ENCODE measurements at places on chromosomes 3 and 15. TPM values are rescaled to one million over a fixed set of nuclear protein-coding genes. Genes with fewer than 3 reads are reported as not detected.

Gene GPR149
- total RNA-seq = not detected

GRCh38 chr15:83545804-83546511 is 98.8 kb downstream of the SH3GL3 start:
- no peak for DNase-seq

DNA sequence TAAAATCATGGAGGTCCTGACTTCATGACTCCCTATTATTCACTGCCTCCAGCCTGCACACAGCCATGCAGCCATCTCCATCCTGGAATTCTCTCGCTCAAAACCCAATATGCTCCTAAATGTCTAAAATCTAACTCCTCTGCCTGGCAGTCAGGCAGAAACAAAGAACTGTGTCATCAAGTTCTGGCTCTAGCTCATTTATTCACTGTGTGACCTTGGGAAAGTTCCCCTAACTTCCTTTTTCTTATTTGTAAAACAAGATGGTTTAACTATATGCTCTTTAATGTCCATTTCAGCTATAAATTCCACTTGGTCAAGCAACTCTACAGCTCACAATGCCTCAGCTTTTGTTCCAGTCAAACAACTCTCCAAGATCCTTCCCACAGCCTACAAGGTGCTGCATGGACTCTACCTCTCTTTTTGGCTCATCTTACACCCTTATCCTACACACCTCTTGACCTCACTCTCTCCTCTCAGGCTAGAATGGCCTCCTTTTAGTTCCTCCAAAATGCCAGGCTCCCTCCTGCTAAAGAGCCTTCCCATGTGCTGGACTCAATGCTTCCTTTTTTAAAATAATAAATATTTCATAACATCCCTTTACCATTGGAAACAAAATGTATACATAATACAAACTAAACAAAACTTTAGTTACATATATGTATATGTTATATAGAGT is 16.4 kb downstream of the PIK3CB start:
- DNase-seq = no peak

GRCh38 chr15:100259266-100259665 is 82.5 kb downstream of the ADAMTS17 start:
- DNase-seq = no peak

- no peak for DNase-seq
Measured at GRCh38 chr3:183307749-183308148, 54.7 kb downstream of the B3GNT5 start.

- DNase-seq = peak; percentile 59
Measured at GRCh38 chr3:45986303-45986982, 9.2 kb downstream of the FYCO1 start.

GRCh38 chr3:15319575-15319974 is 12.8 kb downstream of the SH3BP5 start:
- peak; percentile 21 for DNase-seq
